Gastrocnemius medialis (tissue), 4 donors: ENCODE measurements at places on chromosomes 12 and 14.

DNA sequence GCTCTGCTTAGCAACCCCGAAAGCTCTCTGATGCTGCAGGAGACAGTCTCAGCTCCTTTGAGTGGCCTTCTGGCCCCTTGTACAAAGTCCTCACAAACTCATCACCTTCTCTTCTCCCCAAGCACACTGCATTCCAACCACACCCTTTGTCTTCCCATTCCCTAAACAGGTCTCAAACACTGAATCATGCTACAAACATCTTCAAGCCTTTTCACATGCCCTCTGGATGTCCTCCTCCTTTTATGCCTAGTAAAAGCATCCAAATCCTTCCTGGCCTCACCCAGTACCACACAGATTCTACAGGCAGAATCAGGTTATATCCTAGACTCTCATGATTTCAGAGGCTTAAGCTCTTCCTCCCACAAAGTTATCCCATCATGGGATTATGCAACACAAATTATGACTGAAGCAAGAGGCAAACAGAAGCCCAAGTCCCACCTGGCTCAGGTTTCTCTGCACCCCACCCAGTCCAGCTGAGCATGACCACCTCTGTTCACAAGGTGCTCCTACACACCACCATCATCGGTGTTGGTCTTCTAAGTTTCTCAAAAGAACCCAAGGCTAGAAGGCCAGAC lies 61.4 kb upstream of the PCED1B start:
- DNase-seq, result no peak

DNA sequence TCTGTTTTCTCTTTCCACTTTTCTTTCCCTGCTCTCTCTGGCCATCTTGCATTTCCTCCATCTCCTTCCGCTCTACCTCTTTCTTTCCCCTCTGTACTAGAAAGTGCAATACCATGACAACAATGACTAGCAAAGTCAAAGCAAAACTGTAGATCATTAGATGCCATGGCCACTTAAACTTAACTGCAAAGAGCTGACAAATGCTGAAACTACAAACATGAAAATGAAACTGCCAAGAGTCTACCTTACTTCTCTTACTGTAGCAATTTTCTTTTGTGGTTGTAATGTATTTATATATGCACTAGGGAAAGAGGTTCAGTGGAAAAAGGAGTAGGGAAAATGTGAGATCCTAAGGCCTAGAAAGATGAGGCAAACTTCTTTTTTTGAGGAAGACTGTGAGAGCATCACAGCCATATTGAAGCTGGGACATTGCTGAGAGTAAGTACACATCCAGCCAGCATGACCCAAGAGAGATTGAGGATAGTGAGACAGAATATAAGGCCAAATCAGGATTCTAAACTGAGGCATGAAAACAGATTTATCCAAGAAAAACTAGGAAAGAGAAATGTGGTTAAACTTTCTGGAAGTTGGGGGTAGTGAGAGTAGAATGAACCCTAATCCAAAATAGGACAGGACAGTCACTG lies 276.6 kb upstream of the NAV3 start:
- no peak for DNase-seq

GRCh38 chr14:65084554-65085505 lies 17.5 kb downstream of the MAX start:
- no peak for DNase-seq

DNA sequence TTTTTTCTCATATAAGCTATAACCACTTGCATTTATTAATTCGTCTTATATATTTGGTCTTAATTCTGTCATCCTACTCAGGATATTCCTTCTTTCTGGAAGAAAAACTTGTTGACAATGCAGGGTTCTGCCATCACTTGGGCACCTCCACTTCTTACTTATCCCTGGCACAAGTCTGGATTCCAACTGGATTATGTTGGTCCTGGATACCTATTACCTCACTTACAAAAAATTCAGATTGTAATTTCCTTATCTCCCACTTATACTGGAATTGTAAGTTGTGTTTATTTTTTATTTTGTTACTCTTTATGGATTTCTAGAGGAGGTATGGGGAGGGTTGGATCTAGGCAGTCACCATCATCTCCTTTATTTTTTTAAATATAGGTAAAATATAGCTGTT lies 36.7 kb downstream of the LRRIQ1 start:
- DNase-seq, result no peak

DNA sequence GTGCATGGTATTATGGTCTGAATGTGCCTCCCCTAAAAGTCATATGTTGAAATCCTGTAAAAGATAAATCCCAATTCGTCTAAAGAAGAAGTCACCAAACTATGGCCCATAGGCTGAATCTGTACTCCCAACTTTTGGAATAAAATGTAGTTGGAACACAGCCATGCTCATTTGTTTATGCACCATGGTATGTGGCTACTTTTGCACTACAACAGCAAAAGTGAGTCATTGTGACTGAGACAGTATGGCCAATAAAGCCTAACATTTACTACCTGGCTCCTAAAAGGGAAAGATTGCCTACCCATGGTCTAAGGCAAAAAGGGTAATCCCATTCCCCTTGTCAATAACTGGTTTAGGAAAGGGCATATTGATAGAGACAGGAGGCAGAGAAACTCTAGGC lies 101.8 kb downstream of the LRIG3 start:
- no peak for DNase-seq

GRCh38 chr12:7130701-7131501 lies 730 bp downstream of the CLSTN3 start:
- no peak for DNase-seq

DNA sequence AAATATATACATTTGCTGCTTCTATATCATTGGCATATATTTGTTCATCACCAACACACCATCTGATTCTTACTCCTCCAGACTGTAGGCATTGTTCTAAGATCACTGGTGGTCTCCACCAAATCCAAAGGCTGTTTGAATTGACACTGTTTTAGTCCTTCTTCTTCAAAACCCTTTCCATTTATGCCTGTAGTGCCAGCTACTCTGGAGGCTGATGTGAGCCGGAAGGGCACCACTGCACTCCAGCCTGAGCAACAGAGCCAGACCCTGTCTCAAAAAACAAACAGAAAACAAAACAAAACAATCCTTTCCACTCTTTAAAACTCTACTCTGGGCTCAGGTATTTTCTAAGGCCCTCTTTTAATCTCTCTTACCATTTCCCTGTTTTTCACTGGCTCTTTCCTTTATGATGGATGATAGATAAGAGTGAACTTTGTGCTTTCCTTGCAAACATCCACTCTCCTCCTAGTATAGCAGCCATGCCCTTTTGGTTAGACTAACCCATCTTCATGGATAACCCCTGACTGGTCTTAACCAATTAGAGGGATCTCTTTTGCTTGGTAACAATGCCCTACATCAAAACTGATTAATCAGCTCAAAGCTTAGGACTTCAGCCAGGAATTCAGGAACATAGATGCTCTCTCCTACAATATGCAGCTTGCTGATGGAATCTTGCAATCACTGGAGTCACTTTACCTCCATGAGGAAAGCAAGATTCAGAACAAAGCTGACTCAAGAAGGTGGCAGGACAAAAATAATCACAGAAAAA lies 24.9 kb downstream of the SPTSSA start:
- no peak for DNase-seq

DNA sequence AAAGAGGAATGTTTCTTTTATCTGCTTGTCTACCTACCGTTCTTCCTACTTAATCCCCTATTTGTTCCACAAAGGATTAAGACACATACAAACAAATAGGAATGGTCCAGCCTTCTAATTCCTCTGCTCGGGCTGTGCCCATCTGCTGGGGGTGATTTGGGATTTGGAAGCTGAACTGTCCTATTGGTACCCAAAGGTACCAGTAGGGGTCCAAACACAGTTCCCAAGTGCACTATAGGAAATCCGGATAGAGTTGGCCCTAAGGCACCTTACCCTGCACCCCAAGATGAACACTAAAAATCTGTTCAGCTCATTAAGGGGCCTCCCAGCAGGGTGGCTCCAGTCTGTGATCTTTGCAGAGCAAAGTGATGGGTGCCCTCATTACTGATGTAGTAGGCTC lies 566.9 kb downstream of the NRXN3 start:
- no peak for DNase-seq

DNA sequence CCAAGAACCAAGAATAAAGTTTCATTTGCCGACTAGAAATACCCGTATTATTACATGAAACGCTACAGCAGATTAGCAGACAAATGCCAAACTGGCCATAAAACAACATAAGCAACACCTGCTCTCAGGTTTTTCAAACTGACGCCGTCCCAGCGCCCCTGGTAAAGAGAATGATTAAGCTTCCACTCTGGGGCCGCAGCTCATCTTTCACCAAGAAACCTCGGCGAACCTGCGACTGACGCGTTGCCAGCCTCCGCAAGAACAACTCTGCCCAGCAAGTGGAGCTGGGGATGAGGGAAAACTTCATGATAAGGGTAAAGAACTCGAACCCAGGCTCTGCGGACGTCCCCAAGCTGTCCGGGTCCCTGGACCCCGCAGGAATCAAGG lies 530 bp downstream of the ARL1 start:
- peak; percentile 33 for DNase-seq

- no peak for DNase-seq
Observed at GRCh38 chr14:33539918-33540357, 410.9 kb downstream of the EGLN3 start.

DNA sequence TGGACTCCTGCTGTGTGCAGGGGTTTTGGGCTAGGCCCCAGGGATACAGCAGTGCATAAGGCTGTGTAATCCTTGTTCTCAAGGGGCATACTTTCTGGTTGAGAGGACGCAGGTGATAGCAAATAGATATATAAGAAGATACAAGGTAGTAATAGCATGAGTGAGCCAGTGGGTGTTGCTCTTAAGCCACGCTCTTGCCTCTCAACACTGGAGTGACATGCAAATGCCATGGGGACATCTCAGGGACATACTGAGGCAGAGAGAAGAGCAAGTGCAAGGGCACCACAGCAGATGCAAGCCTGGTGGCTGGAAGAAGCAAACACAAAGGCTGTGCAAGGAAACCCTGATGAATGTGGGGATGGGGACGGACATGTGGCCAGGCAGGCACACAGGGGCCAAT lies 223.3 kb downstream of the CHST11 start:
- no peak for DNase-seq

- DNase-seq, result no peak
Observed at GRCh38 chr14:73859145-73859544, 7.5 kb downstream of the PTGR2 start.

- DNase-seq, result no peak
Observed at GRCh38 chr12:71786829-71787228, 32.2 kb downstream of the RAB21 start.
